CD4-positive, alpha-beta T cell treated with Interleukin-4 for 1 hour (primary cell): ENCODE measurements at places on chromosomes 3 and 15.

GRCh38 chr15:68347392-68347791 is 69.8 kb downstream of the FEM1B start:
- no peak for DNase-seq

DNA sequence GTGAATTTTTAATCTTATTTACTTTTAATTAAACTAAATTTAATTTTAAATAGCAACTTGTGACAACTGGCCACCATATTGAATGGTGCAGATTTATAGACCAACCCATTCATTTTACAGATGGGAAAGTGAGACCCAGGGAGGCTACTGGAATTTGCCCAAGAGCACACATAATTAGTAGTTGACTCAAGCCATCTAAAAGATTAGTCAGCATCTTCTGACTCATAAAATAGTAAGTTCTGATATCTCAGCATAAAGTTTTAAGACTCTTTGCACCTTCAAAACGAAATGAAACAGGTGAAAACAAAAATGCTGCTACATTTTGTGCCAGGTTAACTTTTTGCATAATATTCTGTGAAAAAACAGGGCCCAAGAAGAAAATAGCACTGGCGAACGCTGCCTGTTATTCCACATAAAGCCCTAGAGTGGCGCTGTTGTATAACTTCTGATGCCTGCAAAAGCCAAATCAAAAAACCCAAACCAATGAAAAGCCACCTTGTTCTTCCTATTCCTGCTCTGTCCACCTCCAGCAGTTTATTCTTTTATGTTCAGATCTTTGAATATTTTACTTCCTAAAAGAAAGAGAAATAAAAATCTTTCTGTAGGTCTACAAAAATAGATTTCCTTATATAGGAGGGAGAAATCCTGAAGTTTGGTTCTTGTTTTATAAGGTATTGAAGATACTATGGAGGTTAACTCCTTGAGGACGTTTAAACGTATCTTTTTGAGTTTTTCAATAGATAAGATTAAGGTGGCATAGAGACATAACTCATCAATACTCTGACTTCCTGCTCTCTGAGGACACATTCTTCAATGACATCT is 62.8 kb downstream of the OTOL1 start:
- DNase-seq: no peak

DNA sequence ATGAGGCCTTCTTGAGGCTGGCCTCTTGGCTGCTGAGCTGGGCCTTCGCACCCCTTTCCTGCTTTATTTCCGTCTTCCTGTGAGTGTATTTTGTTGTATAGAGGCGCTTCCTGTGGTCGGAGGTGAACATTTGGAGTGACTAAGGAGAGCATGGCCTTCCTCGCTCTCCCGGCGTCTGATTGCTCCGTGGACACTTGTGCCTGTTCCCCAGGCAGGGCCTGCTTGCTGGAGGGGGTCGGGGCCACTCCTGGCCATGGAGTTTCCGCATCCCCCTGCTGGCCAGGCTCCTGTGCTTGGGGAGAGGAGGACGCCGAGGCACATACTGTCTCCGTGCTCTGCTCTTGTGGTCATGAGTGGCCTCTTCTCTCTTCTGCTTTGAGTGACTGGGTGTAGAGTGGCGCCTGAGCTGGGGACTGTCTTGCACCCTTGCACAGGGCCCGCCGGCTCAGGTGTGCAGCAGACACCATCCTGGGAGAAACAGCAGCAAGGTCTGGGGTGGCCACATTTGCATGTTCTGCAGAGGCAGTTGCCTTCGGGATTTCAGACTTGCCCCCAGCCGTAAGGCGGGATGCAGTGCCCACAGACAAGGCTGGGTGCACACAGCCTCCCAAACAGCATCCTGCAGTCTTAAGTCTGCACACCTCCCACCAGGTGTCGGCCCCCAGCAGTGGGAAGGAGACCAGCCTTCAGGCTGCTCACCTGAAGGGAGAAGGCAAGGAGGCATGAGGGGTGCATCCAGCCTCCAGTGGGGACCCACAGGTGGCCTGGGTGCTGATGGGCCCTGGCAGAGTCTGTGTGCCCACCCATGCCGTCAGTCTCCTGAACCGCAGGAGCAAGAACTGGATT is 16.4 kb downstream of the KLF13 start:
- DNase-seq: no peak

- no peak for DNase-seq
Measured at GRCh38 chr3:66625505-66626216, 124.8 kb upstream of the LRIG1 start.

- DNase-seq: no peak
Measured at GRCh38 chr3:141450727-141451375, 36.0 kb upstream of the RASA2 start.

DNA sequence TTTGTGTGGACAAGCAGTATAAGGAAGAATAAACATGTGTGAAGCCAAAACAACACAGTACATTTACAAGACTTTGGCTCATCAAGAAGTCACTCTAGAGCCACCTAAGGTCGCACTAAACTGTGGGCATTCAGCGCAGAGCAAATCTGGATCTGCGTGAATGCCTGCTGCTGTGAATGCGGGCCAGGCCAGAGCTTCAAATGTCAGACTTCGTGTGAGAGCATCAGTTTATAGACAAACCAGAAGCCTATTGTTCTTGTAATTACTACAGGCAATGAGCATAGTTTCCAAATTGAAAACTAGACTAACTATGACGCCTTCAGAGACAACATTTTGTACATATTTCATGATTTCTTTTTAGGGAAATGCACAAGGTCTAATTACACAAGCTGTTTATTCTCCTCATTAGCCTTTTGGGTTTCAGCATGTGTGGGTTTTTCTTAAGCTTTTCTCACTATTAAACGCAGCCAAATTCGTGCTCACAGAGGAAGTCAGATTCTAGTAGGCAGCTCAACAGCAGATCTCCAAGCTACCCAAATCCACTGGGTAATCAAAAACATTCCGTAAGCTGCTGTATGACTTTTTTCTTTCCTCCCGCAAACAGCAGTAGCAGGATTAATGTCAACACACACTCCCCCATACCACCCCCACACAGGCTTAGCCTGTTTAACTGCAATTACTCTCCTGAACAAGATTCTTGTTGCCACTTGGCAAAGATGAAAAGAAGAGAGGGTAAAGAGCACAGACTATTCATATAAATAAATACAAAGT is 84.5 kb upstream of the SETMAR start:
- DNase-seq: no peak

GRCh38 chr3:126351086-126351770 is 6.0 kb downstream of the KLF15 start:
- no peak for DNase-seq

GRCh38 chr3:27610800-27611525 is 111.2 kb downstream of the EOMES start:
- DNase-seq: no peak

DNA sequence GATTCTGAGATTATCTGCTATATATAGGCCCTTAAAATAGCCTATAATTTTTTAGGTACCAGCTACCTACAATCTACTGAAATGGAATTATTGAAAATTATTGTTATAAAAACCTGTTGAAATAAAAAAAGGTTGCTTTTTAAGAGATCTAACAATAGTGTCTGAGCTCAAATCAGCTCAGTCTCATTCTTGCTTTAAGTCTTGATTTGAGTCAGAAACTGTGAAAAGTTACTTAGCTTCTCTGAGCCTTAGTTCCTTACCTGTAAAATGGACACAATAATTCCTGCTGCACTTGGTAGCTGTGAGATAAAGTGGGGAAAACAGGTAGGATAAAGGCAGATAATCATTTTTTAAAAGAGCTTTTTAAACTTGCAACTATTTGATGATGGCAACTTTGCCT is 118.8 kb upstream of the UBE2E2 start:
- no peak for DNase-seq

GRCh38 chr3:64038253-64038767 is 15.0 kb upstream of the PSMD6 start:
- no peak for DNase-seq

GRCh38 chr3:133938770-133939462 is 43.2 kb upstream of the RAB6B start:
- no peak for DNase-seq

DNA sequence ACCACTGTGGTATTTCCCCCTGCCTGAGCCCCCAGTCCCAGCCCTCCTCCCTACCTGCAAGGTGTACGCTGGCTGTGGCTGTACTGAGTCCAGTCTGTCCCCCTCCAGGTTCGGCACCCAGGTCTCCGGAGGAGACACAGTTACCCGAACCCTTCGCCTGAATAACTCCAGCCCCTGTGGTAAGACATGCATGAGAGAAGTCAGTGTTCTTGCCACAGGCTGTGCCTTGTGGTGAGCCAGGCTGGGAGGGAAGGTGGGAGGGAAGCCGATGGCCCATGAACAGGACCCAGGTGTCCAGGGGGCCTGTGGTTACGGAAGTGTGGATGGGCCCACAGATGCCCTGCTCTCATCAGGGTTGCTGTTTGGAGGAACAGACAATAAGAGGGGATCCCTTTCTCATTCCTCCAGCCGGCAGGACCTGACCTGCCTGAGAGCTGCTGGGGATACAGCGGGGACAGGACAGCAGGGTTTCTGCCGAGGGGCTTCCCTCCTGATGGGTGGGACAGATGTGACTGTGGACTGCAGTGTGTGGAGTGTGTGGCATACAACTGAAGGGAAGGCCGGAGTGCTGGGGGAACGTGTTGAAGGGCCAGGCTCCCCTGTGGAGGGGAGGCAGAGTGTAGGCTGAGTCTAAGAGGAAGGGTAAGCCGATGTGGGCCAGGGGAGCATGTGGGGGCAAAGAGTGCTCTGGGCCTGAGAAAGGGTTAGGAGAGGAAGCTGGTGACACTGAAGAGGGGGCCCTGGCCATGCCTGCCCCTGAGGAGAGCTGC is 21.9 kb downstream of the ACAA1 start:
- no peak for DNase-seq

DNA sequence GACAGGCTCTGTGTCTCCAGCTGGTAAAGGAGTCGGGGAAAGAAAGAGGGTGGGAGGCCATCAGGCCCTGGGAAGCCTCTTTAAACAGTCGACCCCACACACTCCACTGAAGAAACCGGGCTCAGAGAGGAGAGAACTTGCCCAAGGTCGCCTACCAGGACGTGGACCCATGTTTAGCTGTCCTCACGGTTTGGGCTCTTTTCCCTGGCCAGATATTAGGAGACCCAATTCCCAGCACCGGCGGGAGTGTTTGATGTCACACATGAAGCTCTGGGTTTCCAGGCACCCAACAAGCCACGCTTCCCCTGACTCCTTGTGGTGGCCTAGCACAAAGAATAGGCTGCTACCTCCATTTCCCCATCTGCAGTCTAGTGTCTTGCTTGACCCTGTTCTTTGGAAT is 52.2 kb upstream of the GRIP2 start:
- no peak for DNase-seq

DNA sequence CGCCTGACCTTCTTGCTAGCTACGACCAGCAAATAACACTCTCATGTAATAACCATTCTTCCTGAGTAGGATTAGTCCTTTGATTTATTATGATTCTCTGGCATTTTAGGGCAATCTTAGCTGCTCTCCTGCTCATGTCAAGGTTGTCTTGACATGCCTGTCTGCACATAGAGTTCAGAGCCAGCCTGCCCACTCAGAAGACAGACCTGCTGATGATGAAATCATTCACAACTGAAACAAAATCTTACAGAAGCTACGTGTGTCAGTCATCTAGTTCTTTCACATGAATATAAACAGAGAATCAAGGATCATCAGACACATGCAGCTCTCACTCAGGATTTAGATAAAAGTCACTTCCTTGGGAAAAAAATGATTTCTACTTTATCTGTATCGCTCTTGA is 173.6 kb upstream of the LYSMD4 start:
- DNase-seq: no peak

DNA sequence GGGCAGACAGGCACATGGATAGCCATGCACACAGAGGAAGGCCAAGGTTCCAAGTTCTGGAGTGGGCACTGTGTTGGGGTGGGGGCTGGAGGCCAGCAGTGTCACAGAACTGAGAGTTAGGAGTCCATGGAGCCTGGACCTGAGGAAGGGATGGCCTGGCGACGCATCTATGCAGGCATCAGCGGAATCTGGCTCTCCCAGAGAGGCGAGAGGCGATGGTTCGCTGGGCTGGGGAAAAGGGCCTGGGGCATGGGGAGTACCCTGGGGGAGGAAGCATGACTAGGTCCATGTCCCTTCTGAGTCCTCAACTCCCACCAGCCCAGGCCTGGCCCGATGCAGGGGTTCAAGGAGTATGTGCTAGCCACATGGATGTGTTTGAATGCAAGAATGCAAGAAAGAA is 192.8 kb upstream of the LINGO1 start:
- DNase-seq: no peak

- peak; percentile 22 for DNase-seq
Measured at GRCh38 chr15:99706557-99707303, 26.5 kb downstream of the LYSMD4 start.

GRCh38 chr3:42805141-42805821 is 991 bp upstream of the HIGD1A start:
- DNase-seq: no peak

DNA sequence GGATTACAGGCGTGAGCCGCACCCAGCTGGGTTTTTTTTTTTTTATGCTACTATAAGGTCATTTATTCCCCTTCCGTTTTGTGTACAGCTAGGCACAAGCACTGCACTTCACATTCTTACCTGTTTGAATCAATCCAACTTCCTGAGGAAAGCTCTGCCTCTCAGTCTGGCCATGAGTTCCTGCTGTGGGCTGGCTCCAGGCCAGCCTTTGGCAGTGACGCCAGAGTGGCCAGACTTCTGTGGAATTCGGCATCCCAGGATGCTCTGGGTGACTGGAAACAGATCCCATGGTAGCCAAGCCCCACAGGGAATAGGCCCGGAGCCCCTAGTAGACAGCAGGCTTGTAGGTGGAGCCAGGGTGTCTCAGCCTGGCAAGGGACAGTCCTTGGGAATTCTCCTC is 21.5 kb upstream of the TIMP4 start:
- no peak for DNase-seq

GRCh38 chr3:128736601-128737000 is 10.6 kb downstream of the RAB7A start:
- no peak for DNase-seq

DNA sequence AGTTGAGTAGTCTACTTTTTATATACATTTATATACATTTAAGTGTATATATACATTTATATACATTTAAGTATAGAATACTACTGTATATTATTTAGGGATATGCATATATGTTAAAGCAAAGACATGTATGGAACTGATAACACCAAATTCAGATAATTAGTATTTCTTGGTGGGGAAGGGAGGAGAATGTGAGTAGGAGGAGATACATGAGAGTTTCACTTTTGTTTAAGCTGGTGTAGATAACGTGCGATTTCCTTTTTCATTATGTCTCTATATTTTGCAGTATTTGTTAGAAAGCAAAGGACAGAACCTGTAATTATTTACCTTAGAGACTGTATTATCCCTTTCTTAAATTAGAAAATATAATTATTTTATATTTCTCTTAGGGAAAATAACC is 16.6 kb upstream of the NIT2 start:
- DNase-seq: peak; percentile 13

GRCh38 chr3:94307588-94307987 is 244.7 kb downstream of the NSUN3 start:
- DNase-seq: no peak

DNA sequence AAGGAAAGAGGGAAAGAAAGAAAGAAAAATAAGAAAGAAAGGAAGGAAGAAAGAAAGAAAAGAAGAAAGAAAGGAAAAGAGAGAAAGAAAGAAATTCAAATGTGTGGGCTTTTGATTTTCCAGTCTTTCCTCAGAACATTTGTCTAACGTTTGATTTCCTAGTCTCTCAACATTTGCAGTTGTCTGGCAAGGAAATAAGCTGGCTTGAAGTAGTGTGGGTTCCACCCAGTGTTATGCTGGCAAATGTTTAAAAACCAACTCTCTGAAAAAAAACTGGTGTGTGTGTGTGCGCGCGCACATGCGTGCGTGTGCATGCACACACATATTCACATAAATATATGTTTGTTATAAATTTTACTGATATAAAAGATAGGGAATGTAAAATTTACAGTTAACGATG is 54.6 kb upstream of the C3orf49 start:
- no peak for DNase-seq
